ENCODE measurements at places on chromosomes 5 and 9.
A peak's percentile ranks its signal among the peaks of the same experiment; 100 is the strongest.

- DNase-seq, result peak; percentile 56
These were observed 81.1 kb downstream of the VAV2 start for GRCh38 chr9:133910855-133911514.

DNA sequence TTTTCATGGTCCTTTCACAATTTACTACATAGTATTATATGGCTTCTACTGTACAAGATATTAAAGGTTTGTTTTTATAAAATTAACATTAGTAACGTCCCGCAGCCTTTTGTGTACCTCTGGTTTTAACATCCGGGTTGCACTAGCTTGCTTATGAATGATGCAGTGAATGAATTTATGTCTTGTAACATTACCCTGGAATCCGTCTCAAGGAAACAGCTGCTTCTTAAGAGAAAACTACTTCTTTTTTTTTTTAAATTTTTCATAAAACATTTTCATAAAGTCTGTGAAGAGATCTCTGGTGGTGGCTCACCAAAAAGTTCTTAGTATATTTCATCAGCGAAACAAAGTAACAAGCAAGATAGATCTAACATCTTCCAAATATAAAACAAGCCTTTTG, 23.6 kb downstream of the MARCHF3 start:
- no peak for DNase-seq

GRCh38 chr5:75472973-75473372, 38.5 kb downstream of the CERT1 start:
- no peak for DNase-seq

GRCh38 chr5:606526-607399, 5.4 kb upstream of the CEP72 start:
- DNase-seq, result no peak

- DNase-seq, result no peak
These were observed 283.4 kb upstream of the GRAMD2B start for GRCh38 chr5:126139773-126140172.

GRCh38 chr9:133876144-133876543, 116.0 kb downstream of the VAV2 start:
- DNase-seq, result no peak

GRCh38 chr9:115847216-115847615, 306.4 kb upstream of the PAPPA start:
- DNase-seq, result no peak

- no peak for DNase-seq
These were observed 27.2 kb upstream of the FBP1 start for GRCh38 chr9:94666364-94667099.

DNA sequence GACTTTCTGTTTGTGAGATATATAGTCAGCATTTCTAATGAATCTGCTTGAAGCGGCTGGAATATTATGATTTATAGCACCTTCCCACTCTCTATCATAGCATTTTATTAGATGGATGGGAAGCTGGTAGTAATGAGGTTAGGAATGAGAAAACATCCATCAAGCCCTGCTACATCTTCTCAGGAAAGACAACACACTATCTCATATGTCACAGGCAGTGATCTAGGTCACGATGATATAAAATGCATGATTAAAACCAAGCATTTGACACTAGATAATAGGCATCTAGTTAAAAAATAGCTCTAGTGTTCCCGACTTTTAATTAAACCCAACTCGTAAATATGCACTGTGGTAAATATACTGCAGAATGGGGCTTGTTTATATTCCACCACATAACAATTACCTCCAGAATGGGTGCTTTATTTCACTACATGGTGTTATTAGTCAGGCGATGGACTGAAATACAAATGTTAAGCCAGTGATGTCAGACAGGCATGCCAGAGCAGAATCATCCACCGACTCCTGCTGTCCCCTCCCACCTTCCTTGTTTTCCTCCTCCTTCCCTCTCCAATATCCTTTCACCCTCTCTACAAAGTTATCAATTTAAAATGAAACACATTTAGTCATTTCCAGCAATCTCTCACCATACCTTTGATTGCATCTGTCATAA, 286.8 kb downstream of the SPATA31D1 start:
- no peak for DNase-seq

- no peak for DNase-seq
These were observed 180.7 kb downstream of the ERCC6L2 start for GRCh38 chr9:96056226-96056625.

GRCh38 chr5:129392681-129393080, 67.4 kb upstream of the ADAMTS19 start:
- no peak for DNase-seq

DNA sequence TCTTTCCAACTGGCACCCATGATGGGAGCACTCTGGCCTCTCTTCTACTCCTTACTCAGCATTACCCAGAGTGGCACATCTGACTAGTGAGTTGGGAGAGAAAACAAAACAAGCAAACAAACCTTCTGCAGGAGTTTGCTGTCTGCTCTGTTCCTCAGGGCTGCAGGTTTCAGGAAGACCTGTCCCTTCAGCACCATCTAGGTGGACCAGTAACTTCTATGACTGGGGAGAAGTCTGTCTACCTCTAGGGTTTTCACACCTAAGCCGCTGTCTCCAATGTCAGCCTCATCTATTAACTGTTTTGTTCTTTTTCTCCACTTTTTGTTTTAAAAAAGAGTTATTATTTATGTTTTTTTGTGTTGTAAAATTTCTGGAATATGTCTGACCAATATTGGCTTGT, 58.7 kb downstream of the RAB3C start:
- DNase-seq, result no peak

DNA sequence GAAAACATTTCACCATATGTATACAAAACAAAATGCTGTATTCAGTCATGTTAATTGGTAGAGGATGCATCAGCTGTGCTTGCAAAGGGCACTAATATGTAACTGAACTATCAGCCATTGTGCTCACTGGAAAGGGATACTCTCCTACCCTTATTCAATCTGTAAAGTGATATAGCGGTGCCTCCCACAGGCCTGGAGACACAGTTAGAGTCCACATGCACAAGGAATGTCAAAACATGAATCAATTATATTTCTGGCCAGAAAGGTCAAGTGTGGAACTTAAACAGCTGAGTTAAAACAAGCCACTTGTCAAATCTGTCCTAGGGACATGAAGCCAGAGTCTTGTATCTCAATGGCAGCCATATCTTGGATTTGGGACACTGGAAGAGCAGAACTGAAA, 71.2 kb upstream of the IZUMO3 start:
- DNase-seq, result no peak

DNA sequence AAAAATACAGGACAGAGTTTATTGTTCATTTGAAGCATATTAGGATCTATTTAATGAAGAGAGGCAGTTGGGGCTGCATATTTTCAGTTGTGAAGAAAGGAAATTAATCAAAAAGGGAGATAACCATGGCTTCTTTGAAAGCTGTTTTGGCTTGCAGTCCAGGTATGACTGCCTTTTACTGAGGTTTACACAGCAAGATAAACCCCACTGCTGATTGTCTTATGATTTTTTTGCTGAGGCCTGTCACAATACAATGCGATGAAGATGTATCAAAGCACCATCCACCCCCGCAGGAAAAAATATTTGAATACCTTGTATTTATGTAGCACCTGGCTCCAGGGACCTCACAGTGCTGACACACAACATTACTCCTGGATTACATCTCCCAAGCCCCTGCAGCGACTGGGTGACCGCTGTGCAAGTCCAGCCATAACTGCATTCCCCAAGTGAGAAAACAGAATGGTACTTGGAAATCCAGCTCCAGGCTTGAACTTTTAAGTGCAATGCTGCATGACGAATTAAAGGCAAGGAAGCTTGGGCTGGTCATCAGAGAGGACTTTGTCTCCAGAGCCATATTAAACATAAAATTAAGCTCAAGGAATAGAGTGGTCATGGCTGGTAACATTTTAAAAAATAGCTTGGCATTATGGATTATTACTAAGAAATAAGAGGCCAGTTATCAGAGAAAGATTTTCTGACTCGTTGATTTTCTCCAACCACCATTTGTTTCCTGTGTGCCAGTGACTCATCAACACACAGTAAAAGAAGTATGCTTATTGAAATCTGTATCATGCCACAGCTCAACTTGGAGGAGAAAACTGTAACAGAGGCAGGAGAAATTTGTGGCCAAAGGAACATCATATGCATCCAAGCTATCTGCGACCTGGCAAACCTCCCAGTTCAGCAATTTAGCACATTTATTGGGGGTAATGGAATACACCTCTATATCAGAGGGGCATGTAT, 374.2 kb downstream of the MAN2A1 start:
- no peak for DNase-seq

DNA sequence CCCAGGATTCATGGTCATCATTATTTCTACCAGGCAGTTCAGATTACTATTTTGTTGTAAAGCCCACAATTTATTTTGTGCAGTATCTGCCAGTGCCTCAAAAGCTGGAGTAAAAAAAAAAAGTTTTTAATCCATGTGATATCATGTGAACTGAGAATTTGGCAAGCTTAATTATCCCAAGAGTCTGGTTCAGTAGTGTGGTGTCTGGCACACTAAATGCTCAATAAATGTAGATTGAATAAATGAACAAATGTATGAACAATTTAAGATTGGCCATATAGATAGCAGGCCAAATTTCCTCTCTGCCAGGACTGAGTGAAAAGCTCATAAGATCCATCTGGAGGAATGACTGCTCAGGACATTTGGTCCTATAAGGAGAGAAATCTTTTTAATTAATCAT, 533.0 kb downstream of the TLE1 start:
- no peak for DNase-seq

GRCh38 chr9:109258481-109259302, 62.2 kb downstream of the EPB41L4B start:
- DNase-seq, result no peak

Data from mucosa of gallbladder (tissue), 1 donor.